ENCODE measurements at places on chromosomes 1 and 21.

DNA sequence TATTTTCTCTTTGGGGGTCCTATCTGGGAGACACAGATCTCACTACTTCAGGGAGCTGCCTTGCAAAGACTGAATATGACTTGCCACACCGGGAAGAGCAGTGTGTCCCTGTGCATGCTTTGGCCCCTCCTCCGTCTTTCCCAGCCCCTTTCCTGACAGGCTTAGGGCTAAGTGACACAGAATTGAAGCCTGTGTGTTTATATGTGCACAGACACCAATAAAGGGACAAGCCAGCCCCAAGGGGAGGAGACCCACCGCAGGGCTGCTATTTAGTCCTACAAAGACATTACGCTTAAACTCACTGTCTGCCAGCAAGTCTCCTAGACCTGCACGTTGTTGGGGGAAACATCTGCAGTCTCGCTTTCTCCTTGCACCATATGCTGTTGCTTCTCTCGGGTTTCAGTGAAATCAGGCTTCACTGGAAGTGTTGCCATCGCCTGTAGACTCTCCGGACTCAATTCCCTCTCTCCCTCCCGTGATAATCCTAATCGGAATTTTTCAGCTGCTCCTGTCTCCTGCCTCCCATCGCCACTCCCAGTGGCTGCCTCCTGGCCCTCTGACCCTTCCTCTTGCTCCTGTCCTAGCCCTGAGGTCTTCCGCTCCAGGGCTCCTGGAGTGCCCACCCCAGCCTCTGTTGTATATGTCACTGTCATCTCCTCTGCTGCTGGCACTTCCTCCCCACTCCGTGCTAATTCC is 58.5 kb upstream of the LRRC53 start:
- DNase-seq, result no peak

GRCh38 chr1:109615879-109616278 is 3.5 kb downstream of the GNAT2 start:
- DNase-seq, result no peak

DNA sequence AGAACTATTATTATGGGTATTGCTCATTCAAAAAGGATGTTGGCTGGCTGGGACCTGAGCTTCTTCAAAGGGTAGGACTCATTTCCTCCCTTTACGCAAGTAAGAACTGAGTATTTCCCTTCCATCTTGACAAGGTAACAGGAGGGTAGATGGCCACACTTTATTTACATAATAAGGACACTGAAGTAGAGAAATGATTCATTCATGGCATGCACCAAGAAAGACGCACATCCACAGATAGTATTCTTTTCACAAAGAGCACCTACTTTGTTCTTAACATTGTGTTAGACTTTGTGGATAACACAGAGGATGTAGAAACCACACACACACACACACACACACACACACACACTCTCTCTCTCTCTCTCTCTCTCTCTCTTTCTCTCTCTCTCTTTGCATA is 82.9 kb downstream of the FAM78B start:
- DNase-seq, result no peak

- DNase-seq, result no peak
Observed at GRCh38 chr1:227546598-227547309, 16.6 kb upstream of the ZNF678 start.

GRCh38 chr1:171081314-171081753 is 9.4 kb upstream of the FMO3 start:
- DNase-seq, result no peak

- no peak for DNase-seq
Observed at GRCh38 chr1:51622455-51622913, 5.6 kb downstream of the OSBPL9 start.

DNA sequence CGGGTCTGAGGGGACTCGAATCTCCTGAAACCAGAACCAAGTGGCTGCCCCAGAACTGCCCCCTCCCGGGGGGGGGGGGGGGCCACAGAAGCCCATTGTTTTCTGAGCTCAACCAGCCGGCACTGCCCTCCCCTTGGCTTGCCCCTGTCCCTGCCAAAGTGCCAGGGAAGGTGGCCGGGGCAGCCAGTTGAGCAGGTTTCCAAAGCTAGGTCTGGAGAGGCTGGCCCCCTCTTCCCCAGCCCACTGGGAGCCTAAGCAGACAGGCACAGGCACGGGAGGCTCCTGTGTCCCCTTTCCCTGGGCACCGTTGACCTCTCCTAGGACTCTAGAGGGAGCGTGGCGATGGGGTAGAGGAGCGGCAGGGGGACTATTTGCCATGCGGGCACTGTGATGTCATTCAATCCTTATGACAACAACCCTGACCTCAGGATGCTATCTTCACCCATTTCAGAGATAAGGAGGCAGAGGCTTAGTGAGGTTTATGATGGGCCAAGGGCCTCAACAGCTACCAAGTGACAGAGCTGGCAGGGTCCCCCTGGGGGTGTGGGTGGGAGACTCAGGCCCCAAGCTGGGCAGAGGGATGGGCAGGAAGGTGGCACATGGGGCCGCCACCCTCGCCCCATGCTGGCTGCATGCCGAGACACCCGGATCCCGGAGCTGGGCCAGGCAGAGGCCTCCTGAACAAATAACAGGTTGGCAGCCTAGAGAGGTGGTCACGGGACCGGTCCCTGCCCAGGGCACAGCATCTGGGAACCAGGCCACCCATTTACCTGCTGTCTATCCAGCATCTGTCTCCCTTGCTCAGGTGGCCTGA is 35.0 kb downstream of the RAP1GAP start:
- no peak for DNase-seq

DNA sequence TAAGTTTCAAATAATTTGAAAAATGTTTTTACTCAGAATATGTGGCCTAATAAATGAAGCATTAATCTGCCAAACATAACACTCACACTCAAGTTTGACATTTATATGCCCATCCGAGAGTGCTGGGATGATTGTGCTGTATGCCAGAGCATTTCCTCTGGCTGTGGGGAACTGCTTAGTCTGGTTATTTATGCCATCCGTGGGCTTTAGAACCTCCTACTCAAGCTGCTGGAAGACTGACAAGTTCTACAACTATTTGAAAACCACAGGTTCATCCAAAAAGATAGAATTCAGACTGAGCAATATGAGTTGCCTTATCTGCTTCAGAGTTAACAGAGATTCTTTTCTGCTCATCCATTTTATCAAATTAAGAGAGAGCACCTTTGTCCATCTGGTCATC is 25.9 kb downstream of the PCNX2 start:
- no peak for DNase-seq

DNA sequence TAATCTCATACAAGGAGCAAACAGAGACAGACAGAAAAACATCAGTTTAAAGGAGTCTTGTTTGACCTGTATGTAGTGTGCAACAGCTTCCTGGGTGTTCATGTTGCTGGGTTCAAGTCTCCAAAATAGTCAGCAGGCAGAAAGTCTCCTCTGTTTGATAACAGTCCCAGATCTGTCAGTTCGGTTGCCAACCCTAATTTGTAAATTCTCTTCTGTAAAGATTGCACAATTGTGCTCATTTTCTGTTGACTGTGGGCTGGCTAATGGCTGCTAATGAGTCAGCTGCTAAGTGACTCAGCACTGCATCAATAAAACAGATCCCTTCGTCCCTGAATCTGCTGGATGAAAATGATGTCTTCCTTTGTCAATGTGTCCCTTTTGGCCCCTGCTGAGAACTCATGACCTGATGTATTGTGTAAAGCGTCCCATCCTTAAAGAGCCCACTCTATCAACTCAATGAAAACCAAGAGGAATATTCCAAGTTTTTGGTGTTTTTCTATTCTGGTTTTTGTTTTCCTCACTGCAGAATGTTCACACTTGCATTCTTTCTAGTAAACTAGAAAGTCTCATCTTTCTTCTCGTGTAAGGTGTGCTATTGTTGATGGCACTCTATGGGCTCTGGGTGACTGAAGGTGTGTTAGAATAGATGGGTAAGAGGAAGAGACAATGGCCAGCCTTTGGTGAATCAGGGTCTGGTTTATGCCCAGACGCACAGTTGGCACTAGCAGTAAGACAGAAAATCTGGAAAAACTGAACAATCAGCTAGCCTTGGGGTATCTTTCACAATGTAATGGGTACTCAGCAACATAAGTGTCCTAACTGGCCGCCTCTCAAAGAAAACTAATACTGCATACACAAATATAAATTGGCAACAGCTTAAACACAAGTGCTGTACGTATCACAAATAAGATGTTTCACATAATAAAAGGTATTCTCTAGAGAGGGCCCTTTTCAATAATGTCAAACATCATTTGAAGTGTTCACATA is 75.1 kb upstream of the SIPA1L2 start:
- DNase-seq, result no peak

DNA sequence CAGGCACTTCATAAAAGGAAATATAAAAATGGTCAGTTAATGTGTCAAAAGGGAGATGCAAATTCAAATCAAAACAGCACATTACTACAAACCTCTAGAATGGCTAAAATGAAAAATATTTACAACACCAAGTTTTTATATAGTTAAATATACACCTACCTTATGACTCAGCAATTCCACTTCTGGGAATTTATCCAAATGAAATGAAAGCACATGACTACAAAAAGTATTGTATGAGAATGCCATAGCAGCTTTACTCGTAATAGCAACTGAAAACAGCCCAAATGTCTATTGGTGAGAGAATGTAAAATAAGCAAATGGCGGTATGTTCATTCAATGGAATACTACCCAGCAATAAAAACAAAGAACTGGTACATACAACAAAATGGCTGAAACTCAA is 175.8 kb upstream of the SPAG17 start:
- DNase-seq, result no peak

DNA sequence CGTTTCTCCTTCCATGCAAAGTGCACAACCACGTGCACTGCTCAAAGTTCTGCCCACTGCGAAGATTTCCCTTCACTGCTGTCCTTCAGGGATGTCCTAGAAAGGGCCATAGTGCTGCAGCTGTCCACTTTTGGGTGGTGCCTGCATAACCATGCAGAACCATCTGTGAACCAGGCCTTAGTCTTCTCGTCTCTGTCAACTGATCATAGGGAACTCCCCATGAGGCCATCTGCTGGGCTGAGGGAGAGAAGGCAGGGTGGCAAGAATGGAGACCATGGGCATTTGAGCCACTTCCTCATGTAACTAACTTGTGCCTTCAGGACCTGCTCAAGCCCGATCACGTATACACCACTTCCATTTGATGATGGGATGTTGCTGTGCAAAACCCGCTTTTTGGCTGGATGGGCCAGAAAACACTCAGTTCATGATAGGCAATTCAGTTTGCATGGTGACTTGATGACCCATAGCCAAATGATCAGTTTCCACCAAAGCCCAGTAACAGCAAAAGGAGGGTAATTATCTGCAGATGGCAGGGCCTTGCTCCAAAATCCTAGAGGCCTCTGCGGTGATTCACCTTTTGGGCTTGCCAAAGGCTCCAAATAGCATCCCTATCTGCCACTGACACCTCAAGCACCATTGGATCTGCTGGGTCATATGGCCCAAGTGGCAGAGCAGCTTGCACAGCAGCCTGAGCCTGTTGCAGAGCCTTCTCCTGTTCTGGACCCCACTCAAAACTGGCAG is 9.5 kb downstream of the ST6GALNAC5 start:
- no peak for DNase-seq

GRCh38 chr1:68010090-68010489 is 40.3 kb downstream of the DIRAS3 start:
- DNase-seq, result no peak

GRCh38 chr1:25836695-25837094 is 16.9 kb downstream of the MTFR1L start:
- DNase-seq, result no peak

DNA sequence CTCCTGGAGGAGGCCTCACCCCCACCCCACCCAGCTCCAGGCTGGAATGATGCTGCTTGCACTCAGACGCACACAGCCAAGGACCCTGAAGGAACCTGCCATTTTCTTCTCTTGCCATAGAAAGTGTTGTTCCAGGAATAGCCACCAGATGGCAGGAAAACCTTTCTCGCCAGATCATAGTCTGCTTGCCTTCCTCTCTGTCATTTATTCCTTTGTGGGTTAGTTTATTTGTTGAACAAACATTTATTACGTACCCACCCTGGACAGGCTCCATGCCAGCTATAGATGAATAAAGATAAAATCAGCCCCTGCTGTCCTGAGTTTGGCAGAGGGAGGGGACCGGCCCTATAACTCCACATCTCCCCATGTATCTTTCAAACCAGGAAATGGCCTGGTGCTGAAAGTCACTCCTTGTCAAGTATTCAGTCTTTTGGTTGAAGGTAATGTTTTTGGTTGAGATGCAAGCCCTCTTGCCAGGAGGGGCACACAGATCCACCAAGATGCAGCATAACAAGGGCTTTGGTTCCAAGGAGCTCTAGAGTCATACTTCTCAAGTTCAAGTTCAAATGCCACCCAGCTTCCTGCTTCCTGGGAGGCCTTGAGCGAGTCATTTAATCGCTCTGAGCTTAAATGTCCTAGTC is 7.0 kb upstream of the KCNC4 start:
- DNase-seq, result no peak

DNA sequence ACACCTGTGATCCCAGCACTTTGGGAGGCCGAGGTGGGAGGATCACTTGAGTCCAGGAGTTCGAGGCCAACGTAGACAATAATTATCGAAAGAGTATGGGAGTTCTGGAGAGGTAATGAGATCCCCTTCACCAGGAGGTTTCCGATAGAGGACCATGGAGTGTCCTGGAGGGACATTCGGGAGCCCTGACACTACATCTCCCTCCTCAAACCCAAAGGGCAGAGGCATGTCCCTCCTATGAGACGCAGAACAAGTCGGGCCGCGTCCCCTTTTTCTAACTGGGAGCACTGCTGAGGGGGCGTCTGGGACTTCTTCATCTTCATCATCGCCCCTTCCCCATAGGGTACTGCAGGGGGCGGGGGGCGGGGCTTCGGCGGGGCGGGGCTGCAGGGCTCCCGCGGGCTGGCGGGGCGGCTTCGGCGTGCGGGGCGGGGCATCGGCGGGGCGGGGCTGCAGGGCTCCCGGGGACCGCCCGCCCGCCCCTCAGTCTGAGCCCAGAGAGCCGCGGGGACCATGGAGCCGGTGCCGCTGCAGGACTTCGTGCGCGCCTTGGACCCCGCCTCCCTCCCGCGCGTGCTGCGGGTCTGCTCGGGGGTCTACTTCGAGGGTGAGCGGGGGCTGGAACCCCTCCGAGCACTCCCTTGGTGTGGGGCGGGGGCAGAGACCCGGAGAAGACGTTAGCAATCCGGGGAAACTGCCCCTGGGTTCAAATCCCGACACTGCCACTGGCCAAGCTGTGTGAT is at the start of gene THEMIS2:
Gene THEMIS2, plus strand, starts transcription at position 486 of the 743 bp plus-strand sequence. Its CDS starts 28 bp downstream, at position 514.
- DNase-seq, result peak; percentile 56

GRCh38 chr1:206898915-206899431 is 1.7 kb downstream of the IL24 start:
- no peak for DNase-seq

DNA sequence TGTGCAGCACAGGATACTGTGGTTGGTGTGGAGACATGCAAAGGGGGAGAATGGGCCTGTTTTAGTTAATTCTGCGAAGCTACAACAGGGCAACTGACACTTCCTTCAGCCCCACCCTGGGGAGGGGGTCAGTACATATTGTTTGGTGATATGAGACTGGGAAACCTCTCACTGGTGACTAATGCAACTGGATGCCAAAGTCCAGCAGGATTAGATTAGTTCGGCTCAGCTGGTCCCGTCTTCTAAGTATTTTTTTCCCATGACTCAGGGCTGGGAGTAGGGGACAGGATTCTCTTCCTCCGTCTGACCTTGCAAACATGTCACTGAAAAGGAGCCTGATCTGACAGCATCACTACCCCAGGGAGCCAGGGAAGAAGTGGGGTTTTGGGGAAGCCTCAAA is 43.0 kb downstream of the PLXNA2 start:
- DNase-seq, result no peak

DNA sequence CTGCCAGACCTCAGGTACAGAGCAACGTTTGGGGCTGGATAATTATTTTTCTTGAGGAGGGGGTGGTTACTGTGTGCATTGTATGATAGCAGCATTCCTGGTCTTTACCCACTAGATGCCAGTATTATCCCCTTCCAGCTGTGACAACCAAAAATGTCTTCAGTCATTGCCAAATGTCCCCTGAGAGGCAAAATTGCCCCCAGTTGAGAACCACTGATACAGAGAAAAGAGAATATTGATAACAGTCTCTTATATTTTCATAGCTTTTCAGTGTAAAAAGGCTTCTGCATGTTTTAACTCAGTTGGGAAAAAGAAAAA is 51.8 kb upstream of the SYT14 start:
- no peak for DNase-seq
